ENCODE measurements at places on chromosomes 4 and X.

- no peak for DNase-seq
These were observed 170.4 kb upstream of the TET2 start for GRCh38 chr4:104976262-104976661.

GRCh38 chr4:142156256-142156655 is 519.9 kb downstream of the IL15 start:
- no peak for DNase-seq

DNA sequence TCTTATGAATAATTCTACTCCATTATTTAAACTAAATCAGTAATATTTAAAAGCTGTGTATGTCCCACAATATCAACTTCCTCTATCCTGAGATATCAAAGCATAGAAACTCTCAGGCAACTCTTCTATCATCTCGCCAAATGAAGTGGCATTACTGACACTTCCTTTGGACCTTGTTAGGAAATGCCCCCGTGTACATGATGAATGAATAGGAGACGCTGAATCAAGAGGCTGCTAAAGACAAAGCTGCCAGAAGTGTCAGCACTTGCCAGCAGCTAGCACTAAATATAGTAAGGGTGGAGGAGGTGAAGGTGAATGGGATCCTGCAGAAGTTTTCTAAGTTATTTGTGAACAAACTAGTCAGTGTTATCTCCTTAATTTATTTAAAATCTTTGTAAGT is 99.5 kb upstream of the BLTP1 start:
- DNase-seq, result no peak

- no peak for DNase-seq
These were observed 85.9 kb upstream of the CLCN4 start for GRCh38 chrX:10070714-10071436.

DNA sequence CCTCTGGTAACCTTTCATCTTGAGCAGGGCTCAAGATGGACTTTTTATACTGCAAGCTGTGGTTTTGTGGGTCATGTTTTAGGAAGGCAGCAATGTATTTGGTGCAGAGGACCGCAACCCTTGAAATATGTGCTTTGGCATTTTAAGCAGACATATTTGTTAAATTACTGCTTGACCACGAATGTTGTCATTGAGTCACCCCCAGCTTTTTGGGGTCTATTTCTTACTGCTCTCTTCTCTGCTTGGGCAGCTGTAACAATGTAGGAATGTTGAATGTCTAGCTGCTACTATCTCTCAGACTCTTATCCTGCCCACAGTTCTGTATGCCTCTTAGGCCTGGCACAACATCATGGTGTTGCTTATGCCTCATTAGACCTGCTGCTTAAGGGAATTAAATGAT is 6.0 kb downstream of the RBPJ start:
- DNase-seq, result no peak

DNA sequence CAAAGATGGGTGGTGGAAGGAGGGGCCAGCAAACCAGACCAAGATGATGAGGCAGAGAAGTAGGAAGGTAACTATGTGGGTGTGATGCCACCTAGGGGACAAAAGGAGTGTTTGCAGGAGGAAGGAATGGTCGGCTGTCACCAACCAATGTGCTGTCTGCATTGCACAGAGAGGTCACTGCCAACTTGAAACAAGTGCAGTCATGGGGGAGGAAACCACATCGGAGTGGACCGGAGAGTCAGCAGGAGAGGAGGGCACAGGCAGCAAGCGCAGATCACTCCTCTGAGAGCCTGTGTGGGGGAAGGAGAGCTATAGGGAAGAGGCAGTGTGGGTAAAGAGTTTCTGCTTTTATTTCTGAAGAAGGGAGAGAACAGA is 38.5 kb upstream of the FGFBP2 start:
- DNase-seq, result no peak

DNA sequence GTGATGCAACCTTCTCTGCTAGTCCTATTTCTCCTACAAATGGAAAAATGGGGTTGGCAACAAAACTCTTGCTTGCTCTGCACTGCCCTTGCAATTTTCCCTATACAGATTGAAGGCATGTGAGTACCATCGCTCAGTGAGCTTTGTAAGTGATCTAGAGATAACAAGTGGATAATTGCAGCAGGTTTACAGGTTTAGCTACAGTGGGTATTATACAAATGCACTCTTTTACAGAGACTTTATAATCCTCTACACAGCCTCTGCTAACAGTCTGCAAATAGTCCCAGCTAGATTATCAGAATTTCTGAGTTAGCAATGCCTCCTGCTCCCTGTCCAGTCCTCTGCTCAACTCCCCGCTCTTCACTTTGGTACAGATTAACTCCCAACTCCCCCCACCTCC is 11.1 kb downstream of the LEF1 start:
- DNase-seq, result no peak

GRCh38 chr4:69708211-69708610 is 52.2 kb downstream of the SULT1B1 start:
- no peak for DNase-seq

GRCh38 chr4:182257503-182257902 is 14.3 kb downstream of the TENM3 start:
- no peak for DNase-seq

DNA sequence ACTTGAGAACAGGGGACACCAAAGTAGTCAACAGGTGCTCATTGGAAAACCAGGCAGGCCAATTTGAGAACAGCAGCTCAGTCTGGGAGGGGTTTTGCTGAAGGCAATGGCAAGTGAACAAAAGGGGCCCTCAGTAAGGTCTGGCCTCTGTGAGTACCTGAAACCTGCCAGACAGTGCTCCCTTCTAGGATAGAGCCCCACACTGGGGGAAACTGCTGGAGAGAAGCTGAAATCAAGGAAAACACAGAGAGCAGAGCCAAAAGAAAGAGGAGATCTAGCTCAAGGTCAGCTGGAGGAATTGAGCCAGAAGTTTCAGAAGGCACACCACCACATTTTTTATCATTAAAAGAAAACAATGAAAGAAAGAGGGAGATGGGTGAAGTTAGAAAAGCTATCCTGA is 28.2 kb downstream of the PNMA6E start:
- no peak for DNase-seq

DNA sequence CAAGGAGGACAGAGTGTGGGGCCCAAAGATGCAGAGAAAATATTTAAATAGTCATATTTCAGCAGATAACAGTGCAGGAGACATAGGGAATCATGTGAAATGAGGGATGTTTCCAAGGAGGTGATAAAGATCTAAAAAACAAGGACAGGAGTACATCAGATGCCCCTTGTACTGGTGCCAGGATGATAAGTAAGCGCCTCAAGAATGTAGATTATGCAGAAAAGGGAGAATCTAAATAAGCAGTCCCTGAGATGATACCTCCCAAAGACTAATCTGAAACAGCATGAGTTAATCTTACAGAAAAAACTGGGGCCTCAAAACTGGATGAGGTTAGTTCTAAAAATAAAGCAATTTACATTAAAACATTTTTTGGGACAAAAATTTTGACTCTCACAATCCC is 136.1 kb upstream of the WDFY3 start:
- DNase-seq, result no peak

GRCh38 chr4:170743633-170744032 is 653.9 kb upstream of the AADAT start:
- DNase-seq, result no peak

- no peak for DNase-seq
These were observed 14.8 kb downstream of the HTRA3 start for GRCh38 chr4:8284391-8284790.

GRCh38 chr4:86250006-86250405 is 109.8 kb downstream of the MAPK10 start:
- no peak for DNase-seq
